AG08395 (cell line): ENCODE measurements at places on chromosomes 16 and 17.

DNA sequence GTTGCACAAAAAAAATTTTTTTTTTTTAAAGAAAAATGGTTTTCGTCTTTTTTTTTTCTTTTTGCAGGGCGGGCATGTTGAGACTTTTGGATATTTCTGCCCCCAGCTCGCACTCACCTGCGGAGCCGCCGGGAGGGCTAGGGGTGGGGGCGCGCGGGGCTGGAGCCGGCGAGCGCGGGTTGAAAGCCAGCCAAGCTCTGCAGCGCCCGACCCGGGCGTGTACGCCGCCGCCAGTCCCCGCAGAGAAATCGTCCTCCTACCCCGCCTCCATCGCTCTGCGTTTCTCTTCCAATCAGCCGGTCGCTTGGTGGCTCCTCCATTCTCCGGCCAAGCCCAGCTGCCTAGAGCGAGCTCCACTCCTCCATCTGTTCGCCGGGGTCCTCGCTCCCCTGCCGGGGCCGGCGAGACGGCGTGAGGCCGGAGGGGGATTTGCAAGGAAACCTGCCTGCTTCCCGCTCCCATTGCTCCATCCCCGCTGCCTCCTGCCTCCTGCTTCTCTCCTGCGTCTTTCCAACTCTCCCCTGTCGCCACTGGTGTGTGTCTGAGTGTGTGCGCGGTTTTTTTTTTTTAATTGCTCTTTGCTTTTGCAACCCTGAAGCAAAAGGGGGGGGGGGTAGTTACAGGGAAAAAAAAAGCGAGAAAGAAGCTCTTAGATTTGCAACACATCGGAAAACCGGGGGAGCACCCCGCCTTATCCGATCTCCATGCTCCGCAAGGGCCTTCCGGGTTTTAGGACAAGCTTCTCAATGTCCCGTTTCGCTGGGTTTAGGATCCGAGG, 1.8 kb upstream of the UBTF start:
- peak; percentile 76 for DNase-seq

GRCh38 chr16:67017421-67017750, 11.6 kb upstream of the CBFB start:
- no peak for DNase-seq

- DNase-seq, result no peak
Measured at GRCh38 chr16:20905576-20905975, 5.0 kb downstream of the LYRM1 start.

GRCh38 chr17:73394512-73395450, 83.0 kb upstream of the CDC42EP4 start:
- DNase-seq, result no peak

DNA sequence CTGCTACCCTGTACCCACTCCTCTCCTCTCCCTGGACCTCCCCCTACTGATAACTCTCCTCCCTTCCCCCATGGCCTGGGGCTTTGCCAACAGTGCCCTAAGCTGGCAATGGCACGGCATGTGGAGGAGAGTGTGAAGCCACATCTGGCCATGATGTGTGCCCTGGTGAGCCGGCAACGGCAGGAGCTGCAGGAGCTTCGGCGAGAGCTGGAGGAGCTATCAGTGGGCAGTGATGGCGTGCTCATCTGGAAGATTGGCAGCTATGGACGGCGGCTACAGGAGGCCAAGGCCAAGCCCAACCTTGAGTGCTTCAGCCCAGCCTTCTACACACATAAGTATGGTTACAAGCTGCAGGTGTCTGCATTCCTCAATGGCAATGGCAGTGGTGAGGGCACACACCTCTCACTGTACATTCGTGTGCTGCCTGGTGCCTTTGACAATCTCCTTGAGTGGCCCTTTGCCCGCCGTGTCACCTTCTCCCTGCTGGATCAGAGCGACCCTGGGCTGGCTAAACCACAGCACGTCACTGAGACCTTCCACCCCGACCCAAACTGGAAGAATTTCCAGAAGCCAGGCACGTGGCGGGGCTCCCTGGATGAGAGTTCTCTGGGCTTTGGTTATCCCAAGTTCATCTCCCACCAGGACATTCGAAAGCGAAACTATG, 5.2 kb downstream of the TRAF4 start:
- no peak for DNase-seq

GRCh38 chr17:27808628-27809027, 8.3 kb upstream of the NOS2 start:
- no peak for DNase-seq

GRCh38 chr17:74449306-74449705, 17.1 kb upstream of the CD300A start:
- no peak for DNase-seq

- DNase-seq, result peak; percentile 44
Measured at GRCh38 chr16:87178177-87178863, 138.9 kb downstream of the C16orf95 start.

DNA sequence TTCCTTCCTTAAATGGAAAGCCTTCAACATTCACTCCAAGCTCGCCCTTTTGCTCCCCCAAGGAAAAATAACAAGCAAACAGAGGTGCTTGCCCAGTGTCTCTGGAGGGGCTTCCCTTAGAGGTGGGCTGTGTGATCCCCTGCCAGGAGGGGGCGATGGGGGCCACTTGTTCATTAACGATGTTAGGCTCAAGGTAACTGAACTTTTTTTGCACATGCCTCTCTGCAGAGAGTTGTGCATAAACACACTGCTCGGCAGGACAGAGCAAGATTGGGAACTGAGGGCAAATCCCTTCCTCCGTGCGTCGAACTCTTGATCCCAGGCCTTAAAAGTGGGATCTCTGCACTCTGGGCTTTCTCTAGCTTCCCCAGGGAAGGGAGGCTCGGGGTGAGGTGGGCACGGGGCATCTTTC, 15.5 kb upstream of the NAGLU start:
- DNase-seq, result no peak

GRCh38 chr16:56936491-56936890, 4.5 kb downstream of the HERPUD1 start:
- DNase-seq, result no peak
